ENCODE measurements at places on chromosomes 3 and 15.

GRCh38 chr3:135090020-135090717 lies 295.1 kb downstream of the EPHB1 start:
- no peak for DNase-seq

DNA sequence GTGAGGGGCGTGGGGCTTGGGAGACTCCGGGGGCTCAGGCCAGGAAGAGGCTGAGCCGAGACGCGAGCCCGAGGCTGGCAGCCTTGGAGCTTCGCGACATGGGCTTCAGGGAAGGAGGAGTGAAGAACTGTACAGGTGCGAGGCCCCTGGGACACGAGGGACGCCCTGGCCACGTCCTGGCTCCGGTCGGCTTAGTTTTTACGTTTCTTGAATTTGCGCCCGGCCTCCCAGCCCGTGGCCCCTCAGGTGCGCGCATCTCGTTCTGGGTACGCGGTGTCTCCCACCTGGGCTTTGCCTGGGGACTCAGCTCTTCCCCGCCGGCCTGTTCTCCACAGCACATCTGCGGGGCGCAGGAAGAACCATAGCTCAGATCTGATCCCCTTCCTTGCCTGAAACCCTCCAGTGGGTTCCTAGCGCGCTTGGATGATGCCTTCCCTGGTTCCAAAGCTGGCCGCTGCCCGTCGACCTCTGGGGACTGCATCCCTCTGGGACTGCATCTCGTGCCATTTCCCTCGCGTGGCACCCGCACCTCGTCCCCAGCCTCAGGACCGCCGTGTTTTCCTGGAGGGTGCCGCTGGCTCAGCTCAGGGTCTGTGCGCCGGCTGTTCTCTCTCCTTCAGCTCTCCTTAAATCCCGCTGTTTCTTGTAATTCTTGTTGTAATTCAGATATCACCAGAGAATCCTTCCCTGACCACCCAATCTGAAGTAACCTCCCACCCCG lies 614 bp downstream of the CHCHD6 start:
- peak; percentile 20 for DNase-seq

DNA sequence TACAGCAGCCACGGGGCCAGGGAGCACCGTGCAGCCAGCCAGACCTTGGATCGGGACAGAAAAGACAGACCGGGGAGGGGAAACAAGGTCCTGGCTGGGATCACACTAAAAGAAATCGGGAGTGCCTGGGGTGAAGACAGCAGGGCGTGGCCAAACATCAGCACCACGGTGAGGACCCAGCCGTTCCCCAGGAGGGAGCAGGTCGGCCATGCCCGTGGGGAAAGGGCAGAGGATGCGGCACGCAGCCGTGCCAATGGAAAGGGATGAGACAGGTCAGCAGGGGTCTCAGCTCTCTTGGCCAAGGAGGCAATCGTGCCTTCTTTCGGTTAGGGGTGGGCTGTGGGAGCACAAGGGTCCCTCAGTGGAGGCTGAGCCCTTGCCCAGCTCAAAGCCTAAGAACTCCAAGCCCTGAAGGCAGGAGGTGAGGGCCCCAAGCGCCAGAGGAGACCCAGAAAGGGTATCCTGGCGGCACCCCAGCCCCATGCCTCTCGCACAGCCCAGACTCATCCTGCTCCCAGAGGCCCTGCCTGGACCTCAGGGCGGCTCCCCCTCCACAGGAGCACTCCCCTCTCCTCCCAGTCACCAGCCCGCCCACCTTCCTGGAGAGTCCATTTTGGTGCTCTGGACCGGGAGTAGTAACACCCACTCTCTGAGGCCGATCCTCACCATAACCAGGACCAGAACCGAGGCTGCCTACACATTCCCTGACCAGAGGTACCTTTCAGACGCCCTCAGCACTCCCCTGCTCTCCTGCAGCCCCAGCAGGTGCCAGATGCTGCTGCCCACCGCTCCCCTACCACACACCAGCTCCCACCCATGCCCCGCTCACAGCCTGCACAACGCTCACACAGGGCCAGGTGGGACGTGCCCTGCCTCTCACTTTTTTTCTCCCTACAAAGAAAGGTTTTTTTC lies 23.2 kb upstream of the OCA2 start:
- no peak for DNase-seq

DNA sequence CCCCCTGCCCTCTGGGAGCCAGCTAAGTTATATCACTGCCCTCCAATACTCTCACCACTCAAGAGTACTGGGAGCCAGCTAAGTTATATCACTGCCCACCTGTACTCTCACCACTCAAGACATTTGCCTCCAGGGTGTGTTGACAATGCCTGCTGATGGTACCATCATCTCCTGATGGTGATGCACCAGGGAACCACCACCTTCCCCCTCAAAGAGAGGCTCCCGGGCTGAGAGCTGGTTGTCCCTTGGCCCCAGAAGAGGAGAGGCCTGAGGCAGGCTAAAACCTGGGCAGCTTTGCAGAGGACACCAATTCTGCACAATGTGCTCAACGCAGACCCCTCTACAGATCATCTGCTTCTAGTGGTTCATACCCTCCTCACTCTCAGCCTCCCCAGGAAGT lies 7.5 kb upstream of the HAPLN3 start:
- no peak for DNase-seq

- DNase-seq, result no peak
These were observed 380.7 kb downstream of the EPHB1 start for GRCh38 chr3:135175728-135176277.

- no peak for DNase-seq
These were observed 62.9 kb downstream of the ADCY5 start for GRCh38 chr3:123385981-123386380.

DNA sequence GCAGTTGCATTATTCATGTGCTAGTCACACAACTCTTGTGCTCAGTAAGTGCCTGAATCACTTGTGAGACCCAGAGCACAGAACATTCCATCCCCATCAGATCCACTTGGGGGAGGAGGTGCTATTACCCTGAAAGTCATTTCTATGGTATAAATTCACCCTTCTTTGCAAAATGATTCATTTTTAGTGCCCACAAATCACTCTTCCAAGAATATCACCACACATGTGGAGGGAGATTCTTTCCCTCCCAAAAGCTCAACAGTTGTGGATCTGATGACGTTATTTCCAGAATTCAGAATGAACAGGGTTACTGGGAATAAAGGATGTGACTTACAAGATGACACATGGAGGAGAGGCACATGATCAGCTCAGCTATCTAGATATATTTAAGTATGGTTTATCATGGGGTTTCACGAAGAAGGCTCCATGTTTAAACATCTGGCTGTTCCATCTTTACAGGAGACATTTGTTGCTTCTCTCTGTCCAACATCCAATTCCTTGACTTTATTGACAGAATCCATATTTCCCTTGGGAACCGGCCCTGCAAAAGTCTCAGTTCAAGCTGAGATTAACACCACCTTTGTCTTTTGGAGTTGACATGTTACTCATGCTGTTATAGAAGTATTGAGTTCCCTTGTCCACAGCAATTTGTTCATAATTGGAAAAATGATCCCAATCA lies 214.2 kb upstream of the PROK2 start:
- no peak for DNase-seq

GRCh38 chr3:188244395-188244861 lies 90.5 kb downstream of the LPP start:
- DNase-seq, result peak; percentile 54

- no peak for DNase-seq
These were observed 266.8 kb downstream of the ABHD5 start for GRCh38 chr3:43957553-43957952.

GRCh38 chr15:90402767-90403166 lies 14.7 kb downstream of the IQGAP1 start:
- DNase-seq, result no peak
